ENCODE measurements at places on chromosomes 3 and 15.

DNA sequence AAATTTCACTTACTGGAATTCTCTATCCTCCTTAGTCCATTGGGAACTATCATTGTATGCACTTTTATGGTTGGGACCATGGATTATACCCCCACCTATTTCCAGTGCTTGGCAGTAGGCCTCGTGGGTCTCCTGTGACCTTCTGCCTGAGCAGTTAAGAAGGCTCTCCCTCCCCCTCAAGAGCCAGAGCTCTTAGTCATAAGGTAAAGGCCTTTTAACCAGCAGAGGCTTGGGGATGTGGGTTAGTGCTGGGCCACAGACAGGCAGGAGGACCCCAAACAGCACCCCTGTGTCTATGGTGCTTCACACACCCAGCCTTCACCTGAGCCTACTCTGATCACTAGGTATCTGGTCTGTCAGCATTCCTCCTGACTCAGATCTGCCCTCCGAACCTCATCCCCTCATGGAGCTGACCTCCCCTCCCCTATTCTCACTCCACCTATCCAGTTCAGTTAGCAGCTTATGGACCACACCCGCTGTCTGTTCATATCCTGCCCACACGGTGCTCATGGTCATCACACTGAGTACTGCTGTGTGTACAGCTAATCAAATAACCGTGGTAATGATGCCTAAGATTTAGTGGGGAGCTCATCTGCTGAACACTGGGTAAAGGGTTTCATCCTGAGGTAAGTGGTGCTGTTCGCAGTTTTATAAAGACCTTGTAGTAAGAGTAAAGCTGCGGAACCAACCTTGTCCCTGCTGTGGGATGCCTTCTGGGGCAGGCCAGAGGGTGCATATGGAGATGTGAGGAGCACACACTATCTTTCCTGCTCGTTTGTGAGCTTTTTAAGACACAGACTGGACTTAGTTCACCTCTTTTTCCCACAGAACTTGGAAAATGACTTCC, 40.9 kb downstream of the KLHL18 start:
- DNase-seq, result no peak

- DNase-seq, result no peak
Measured at GRCh38 chr3:123832692-123833397, 51.3 kb downstream of the MYLK start.

- DNase-seq, result no peak
Measured at GRCh38 chr15:77143191-77143590, 72.3 kb upstream of the TSPAN3 start.

DNA sequence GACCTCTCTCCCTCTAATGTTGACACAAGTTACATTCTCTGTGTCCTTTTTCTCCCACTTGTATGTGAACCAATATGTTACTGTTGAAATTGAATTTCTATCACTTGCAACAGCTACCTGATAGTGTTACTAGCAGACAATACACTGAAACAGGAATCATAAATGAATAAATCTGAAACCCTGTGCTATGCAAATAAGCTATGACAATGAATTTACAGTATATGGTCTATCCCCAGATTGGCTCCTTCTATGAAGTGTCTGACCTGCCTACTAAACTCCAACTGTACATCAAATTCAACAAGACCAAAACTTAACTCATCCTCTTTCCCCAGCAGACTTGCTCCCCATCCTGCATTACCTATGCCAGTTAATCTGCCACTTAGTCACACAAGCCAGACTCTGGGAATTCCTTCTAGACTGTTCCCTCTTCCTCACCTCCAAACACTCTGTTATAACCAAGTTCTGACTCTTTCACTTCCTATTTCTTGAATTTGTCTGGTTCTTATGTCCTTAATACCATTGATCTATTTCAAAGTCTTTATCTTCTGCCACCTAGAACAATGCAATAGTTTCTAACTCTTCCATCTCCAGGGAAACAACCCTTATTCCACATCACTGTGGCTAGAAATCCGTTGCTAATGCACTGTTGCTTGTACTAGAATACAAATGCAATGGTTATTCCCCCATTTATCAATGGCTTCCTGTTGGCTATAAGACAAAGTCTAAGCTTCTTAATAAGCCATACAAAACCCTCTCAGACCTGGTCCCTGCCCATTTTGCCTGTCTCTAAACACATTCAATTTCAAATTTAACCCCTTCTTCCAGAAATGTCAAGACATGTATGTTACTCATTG, 13.4 kb upstream of the ZNF639 start:
- no peak for DNase-seq

DNA sequence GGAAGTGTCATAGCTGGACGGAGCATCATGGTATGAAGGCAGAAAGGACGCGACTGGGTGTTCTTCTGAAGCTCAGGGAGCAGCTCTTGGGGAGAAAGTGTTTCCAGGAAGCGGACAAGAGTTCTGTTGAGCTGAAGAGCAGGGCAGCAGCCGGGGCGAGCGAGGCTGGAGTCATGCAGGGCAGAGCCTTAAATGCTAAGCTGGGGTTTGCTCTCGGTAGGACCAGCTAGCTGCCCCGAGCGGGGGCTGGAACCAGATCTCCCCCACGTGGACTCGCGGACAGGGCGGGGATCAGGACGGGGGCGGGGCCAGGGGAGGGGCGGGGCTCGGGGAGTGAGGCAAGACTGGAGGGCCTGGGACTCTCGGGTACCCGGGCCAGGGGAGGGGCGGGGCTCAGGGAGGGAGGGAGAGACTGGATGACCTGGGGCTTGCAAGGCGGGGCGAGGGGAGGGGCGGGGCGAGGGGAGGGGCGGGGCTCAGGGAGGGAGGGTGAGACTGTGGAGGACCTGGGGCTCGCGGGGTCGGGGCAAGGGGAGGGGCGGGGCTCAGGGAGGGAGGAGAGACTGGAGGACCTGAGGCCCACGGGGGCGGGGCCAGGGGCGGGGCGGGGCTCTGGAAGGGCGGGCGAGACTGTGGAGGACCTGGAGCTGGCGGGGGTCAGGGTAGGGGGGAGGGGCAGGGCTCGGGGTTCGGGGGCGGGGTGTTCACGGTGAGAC, 461 bp upstream of the FAH start:
- DNase-seq, result peak; percentile 65

DNA sequence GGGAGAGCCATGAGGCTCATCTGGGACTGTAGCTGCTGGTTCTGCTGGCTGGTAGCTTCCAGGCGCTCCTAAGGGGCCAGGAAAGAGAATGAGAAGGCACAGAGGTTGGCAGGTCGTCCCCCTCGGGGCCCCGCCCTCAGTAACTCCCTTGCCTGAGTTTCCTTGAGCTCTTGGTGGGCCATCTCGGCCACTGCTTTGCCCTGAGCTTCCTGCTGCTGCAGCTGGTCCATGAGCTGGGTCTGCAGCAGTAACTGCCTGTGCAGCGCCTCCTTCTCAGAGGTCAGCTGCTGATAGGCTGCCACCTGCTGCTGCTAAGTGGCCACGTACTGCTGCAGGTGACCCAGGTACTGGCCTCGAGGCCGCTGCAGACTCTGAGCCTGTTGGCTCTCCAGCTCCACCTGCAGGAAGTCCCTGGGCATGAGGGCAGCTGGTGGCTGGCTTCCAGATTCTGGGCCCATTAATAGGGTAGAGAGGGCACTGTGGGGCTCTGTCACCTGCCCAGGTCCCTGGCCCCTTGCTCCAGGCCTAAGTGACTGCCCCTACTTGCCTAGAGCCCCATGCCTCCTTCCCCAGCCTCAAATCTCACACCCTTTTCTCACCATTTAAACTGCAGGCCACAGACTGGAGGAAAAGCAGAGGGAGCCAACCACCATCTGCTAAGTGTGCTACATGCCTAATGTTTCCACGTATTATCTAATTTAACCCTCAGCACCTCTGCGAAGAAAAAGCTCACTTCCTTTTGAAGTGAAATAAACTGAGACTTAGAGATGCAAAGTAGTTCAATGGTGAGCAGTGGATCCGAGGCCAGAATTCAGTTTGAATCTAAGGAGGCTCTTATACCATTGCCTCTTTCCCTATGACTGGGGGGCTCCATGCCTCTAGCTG, 10.8 kb upstream of the VPS33B start:
- no peak for DNase-seq

- no peak for DNase-seq
Measured at GRCh38 chr3:122948408-122948807, 79.2 kb downstream of the SEMA5B start.

- no peak for DNase-seq
Measured at GRCh38 chr3:114299941-114300624, 6.3 kb downstream of the TIGIT start.

DNA sequence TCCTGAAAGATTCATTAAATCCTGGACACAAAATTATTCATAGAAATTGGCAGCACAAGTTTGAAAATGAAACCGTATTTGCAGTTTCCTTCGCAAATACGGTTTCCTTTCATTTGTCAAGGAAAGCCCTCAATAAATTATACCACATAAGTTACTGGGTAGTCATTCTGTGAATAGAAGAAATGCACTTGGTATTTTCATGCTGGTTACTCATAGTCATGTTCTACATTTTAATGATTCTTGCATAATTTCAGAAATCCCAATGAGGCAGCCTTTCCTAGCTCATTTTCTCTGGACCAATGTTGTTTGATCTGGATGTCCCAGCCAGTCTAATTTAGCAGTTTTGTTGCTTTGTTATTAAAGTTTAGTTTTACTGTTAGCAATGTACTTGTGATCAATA, 43.2 kb downstream of the MINAR1 start:
- no peak for DNase-seq

GRCh38 chr15:99983171-99983885, 250.1 kb upstream of the LYSMD4 start:
- DNase-seq, result no peak

- DNase-seq, result no peak
Measured at GRCh38 chr3:25566358-25566920, 98.3 kb downstream of the TOP2B start.

DNA sequence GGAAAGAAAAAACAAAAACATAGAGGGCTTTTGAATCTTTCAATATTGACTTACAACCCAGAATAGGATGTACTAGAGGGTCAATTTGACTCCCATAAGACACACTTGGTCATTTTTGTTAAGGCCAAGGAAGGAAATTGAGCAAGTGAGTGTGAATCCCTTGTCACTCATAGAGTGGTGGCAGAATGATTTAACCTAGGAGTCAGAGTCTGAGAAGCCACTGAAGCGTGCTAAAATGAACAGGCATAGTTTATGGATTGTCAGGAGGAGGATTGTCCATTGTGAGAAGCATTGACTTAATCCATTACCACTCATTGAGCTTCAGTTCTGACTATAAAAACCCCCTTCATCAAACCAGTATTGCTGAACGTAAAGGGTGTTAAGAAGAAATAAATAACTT, 8.2 kb upstream of the GCSAM start:
- DNase-seq, result no peak

GRCh38 chr3:98540346-98540745, 8.6 kb downstream of the GPR15 start:
- DNase-seq, result no peak

DNA sequence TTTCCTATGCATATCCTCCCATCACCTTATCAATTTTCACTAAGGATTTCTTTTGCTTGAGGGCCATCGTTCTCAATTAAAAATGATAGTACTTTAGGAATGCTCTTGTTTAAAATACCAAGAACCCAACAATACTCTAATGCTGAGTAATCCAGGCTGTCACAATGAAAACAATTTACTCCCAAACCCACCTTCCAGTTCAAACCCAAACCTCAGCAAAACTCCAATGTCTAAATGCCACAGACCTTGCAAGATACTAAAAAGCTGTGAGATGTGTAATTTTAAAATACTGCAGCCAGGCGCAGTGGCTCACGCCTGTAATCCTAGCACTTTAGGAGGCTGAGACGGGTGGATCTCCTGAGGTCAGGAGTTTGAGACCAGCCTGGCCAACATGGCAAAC, 889.8 kb downstream of the ROBO1 start:
- DNase-seq, result no peak

DNA sequence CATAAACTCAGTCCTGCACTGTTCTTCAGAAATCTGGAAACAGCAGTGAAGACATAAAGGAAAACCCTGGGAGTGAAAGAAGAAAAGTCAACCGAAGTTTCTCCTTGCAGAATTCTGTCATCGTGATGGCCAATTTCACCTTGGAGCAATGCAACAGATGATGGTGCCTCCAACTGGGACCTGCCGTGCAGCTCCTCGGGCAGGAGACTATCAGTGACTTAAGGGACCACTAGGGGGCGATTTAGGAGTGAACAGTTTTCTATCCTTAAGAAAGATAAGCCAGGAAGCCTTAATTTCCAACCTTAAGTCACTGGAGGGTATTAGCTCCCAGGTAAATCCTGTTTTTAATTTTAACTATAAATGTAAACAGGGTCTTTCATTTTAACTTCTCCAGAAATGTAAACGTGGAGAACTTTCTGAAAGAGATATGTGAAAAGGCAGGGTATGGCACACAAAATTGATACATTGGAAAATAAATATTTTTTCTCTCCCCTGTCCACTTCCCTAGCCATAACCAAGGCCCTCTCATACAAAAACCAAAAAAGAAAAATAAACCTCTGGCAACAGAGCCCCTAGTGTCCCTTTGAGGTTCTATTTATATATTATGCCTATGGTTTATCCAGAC, 116.3 kb downstream of the PDZRN3 start:
- no peak for DNase-seq

- DNase-seq, result no peak
Measured at GRCh38 chr3:66362541-66362941, 138.3 kb downstream of the LRIG1 start.

- DNase-seq, result no peak
Measured at GRCh38 chr3:2657971-2658370, 452.2 kb downstream of the IL5RA start.

DNA sequence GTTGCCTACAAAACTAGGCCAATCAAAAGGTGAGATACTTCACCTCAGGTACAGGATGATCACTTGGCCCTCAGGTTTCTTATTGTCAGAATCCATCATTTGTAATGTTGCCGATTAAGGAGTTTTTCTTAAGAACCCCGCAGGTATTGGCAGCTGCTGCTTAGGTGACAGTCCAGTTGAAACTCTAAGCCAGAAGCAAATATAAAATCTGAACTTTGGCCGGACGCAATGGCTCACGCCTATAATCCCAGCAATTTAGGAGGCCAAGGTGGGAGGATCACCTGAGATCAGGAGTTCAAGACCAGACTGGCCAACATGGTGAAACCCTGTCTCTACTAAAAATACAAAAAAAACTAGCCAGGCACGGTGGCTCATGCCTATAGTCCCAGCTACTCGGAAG, 43.1 kb upstream of the SNTN start:
- no peak for DNase-seq

DNA sequence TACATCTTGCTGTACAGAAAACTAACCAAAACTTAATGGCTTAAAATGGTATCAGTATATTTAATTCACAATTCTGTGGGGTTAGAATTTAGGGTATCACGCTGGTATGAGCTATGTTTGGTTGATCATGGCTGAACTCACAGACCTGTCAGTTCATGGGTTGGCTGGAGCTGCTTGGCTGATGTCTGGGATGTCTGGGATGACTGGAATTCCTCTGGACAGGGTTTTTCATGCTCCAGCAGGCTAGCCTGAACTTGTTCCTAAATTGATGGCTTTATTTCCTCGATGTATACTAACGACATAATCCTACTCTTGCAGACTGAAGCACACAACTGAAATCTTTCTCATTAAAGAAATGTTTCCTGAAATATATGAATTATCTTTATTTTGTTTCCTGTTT, 338.9 kb upstream of the GBE1 start:
- DNase-seq, result no peak
